Cortex of kidney (tissue), 1 donor: ENCODE measurements at places on chromosomes 4 and X.

DNA sequence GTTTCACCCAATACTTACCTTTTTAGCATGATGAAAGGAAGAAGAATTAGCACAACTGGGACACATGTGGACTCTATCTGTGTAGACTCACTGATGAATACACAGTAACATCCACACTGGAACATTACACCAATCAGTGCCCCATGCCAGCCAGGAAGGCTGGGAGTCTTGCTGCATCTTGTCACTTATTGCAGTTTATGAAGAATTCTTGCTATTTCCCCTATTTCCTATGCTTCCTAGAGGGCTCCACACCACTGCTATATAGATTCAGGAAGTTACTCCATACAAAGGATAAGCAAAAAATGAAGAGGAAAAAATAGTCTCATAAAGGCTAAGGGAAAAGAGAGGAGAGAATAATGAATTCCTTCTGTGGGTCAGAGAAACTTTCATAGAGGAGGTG is 201.0 kb downstream of the CAMK2D start:
- DNase-seq: no peak

DNA sequence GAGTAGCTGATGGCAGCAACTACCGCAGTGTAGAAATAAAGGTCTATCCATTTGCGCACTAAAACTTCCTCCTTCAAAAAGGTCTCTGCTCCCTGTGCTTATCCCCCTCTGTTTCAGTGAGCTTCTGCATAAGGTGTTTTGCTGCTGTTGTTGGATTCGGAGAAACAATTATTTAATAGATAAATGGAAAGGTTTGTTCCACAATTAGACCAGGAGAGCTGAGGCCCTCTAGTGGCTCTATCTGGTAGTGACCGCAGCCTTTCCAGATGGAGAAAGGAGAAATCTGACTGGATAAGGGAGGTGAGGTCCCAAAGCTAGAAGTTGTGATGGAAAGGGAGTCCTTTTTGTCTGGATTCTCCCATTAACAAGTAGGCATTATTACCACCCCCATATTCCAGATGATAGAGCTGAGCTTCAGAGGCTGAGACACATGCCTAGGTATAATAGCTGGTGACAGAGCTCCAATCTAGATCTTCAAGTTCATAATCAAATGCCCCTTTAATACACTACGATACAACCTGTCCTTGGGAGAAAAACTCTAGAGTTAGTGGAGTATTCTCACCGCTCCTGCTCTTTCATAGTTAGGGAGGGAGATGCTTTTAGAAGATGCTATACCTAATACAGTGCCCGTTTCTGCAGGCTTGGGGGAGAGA is 5.1 kb upstream of the GABRQ start:
- DNase-seq: no peak

GRCh38 chr4:104743215-104743653 is 248.5 kb upstream of the CXXC4 start:
- DNase-seq: no peak

- no peak for DNase-seq
Observed at GRCh38 chr4:40623707-40624106, 6.0 kb downstream of the RBM47 start.

- no peak for DNase-seq
Observed at GRCh38 chr4:124941267-124941666, 228.7 kb upstream of the ANKRD50 start.

DNA sequence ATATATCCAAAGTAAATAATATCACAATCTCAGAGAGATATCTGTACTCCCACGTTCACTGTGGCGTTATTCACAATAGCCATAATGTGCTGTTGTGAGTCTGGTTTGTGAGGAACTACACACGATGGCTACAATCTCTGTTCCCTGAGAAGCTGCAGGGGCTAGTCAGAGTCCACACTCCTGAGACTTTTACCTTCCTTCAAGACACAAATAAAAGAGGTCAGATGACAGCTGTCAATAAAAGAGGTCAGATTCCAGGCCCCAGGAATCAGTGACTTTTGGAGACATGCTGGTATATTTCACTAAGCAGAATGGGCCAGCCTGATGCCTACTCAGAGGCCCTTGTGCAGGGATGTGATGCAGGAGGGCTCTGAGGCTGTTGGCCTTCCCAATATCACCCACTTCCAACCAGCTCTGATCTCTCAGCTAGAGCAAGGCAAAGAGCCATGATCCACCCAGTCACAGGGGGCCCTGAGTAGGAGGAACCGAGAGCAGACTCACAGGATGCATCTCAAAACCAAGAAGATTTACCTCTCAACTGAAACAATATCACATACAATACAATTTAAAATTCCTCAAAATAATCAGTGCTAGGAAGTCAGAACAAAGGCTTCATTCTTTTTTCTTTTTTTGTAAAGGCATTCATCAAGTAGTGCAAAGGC is 13.8 kb downstream of the FRYL start:
- DNase-seq: no peak

GRCh38 chrX:42524379-42524778 is 253.6 kb downstream of the PPP1R2C start:
- no peak for DNase-seq

GRCh38 chr4:90745176-90745575 is 618.0 kb downstream of the CCSER1 start:
- no peak for DNase-seq
